ENCODE measurements at places on chromosomes 6 and 20.

- DNase-seq: no peak
Measured at GRCh38 chr20:46277602-46278001, 30.7 kb downstream of the CDH22 start.

GRCh38 chr6:6870921-6871320, 236.8 kb upstream of the RREB1 start:
- DNase-seq: no peak

DNA sequence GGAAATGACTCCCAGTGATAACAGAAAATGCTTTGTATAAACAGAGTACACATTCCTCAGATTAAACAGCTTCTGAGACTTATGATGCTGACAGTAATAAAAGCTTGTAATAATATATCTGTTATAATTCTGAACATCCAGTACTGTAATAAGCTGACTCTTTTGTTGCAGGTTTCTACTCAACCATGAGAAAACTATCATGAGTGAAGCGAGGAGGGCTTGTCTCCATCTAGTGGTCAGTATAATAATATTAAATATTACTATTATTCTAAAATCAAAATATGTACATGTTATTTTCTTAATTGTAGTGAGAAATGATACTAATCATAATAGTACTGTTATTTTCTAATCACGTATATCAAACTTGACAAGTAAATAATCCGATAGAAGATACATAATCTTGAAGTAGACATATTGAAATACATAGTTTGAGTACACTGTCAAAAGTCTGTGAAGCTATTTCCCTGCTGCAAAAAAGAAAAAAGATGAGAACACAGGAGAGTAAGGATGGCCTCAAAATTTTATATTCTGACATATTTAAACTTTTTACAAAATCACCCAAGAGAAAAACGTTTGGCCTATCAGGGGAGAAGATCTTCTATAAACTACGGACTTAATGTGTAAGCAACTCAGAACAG, 183.1 kb downstream of the MOXD1 start:
- DNase-seq: no peak

- no peak for DNase-seq
Measured at GRCh38 chr6:130708338-130708737, 118.9 kb upstream of the SMLR1 start.

- DNase-seq: peak; percentile 12
Measured at GRCh38 chr20:20277894-20278335, 90.0 kb upstream of the INSM1 start.

DNA sequence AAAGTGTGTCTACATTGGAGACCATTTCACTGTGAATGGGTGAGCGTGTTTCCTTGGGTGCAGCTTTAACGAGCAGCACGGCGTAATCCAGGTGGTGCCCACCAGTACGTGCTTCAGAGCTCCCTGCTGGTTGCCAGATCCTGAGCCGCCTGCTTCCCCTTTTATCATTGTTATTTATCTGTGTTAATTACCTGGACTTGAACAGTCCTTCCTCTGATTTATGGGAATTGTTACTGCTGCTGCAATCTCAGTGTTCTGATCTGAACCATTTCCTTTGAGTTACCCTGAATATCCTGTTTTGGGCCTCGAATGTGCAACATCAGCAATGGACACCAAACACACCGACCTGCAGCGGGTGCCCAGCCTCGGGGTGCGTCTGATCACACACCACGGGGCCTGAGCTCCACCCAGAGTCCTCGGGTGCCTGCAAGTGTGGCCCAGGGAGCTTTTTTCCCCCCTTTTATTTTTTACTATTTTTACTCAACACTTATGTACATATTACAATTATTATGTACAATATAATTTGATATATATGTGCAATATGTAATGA, 81.3 kb downstream of the RPP40 start:
- no peak for DNase-seq

- no peak for DNase-seq
Measured at GRCh38 chr6:30864325-30864724, 20.0 kb upstream of the DDR1 start.

- DNase-seq: no peak
Measured at GRCh38 chr6:148518511-148519156, 176.0 kb downstream of the SASH1 start.

- DNase-seq: peak; percentile 67
Measured at GRCh38 chr20:46031701-46032254, 2.8 kb downstream of the SLC12A5 start.

DNA sequence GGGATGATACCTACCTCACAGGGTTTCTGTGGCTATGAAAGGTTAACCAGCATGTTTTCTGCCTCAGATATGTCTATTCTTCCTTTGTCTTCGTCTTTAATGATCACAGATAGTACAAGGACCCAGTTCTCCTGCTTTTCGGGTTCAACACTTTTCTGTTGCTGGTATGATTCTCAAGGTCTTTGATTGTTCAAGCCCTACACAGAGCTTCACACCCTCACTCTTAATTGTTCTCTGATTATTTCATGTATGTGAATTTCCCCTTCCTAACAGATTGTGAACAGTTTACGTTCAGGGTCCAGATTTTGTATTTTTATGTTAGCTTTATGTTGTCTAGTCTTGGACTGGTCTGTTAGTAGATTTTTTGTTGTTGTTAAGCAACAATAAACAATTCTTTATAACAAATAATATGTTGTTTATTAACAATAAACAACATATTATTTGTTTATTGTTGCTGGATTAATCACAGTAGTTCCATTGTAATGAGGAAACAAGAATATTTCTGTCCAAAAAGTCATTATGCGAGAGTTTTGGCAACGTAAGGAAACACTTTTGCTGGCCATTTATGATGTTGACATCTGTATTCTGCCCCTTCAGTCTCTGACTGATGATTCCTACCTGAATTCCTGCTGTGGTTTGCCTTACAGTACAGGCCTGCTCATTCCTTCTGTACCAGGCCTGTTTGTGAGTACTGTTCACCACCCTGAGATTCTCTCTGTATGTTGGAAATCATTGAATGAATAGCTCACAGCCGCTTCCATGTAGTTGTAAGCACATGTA, 27.2 kb upstream of the TULP4 start:
- DNase-seq: no peak

GRCh38 chr6:12516070-12516469, 200.5 kb upstream of the PHACTR1 start:
- no peak for DNase-seq

- DNase-seq: no peak
Measured at GRCh38 chr6:129440691-129441090, 269.3 kb downstream of the ARHGAP18 start.

GRCh38 chr6:141110481-141110880, 1022.2 kb upstream of the GJE1 start:
- no peak for DNase-seq

- DNase-seq: no peak
Measured at GRCh38 chr20:52217689-52218395, 26.3 kb upstream of the ZFP64 start.

GRCh38 chr6:5855787-5856470, 150.8 kb downstream of the NRN1 start:
- DNase-seq: no peak

DNA sequence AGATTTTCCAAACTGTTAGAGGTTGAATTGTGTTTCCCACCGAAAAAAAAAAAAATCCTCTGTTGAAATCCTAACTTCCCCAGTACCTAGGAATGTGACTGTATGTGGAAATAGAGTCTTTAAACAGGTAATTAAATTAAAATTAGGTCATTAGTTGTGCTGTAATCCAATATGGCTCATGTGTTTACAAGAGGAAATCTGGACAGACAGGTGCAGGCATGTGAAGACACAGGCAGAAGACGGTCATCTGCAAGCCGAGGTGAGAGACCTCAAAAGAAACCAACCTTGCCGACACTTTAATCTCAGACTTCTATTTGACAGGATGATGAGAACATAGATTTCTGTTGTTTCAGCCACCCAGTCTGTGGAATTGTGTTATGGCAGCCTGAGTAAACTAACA, 28.6 kb upstream of the EZR start:
- DNase-seq: no peak

DNA sequence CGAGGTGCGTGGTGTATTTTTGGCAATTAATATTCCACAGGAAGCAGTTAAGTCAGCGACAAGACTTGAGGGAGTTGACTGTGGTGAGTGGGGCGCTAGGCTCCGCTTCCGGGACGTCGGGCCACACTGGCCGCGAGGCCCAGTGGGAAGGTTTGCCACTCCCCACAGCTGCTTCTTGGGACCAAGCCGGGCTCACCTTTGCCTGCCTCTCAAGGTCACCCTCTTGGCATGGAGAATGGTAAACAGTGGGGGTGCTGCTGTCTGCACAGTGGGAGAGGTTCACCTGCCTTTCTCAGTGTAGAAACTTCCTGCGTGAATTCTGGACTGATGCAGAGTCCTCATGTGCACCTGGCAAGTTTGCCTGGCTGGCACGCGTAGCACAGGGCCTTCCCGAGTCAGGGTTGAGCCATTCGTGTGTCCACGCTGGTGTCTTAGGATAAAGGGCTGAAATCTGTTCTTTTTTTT, 6.4 kb downstream of the OSBPL2 start:
- DNase-seq: no peak

DNA sequence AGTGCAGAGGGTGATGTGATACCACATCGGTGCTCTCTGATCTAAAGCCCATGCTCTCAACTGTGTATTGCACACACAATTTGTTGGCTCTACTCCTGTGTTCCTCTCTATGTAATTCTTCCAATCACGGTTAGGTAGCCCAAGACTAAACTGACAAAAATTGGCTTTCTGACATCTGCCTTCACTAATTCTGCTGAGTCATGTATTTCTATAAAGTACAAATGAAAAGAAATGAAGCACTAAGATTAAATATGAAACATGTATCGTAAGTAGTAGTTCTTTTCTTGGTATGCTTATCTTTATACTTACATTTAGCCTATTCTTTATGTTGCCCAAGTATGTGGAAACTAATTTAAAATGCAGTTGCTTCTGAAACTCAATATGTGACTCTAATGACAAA, 7.7 kb upstream of the MLIP start:
- no peak for DNase-seq

DNA sequence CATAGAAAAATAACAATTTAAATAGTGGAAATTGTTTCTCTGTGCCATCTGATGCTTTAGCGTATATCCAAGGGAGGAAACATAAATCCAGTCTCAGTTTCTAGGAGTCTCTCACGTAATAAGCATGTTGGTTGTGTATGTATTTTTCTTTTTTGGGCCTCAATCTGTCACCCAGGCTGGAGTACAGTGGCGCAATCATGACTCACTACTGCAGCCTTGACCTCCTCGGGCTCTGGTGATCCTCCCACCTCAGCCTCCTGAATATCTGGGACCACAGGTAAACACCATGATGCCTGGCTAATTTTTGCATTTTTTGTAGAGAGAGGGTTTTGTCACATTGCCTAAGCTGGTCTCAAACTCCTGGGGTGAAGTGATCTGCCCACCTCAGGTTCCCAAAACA, 78.6 kb upstream of the PLN start:
- no peak for DNase-seq

DNA sequence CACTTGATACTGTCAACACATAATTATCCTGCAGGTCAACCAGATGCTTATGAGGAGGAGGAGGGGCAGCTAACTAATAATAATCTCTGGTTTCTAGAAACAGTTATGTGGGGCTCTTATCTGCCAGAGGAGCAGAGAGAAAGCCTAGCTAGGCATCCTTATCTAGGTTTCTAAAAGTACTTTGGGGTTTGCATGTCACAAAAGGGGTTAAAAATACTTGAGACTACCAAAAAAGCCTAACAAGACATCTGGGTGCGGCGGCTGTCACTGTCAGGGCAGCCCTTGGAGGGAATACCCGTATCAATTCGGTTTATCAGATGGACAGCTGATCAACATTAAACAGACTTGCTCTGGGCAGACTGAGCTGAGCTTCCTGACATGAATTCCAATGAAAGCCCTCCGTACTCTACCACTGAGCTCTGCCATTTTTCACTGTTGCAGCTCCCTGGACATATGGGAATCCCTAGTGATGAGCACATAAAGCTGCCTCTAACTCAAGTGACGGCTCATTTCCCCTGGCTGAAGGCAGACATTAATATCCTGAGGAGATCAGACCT, 166.6 kb downstream of the PDSS2 start:
- DNase-seq: no peak

GRCh38 chr6:39152262-39152661, 37.3 kb upstream of the SAYSD1 start:
- DNase-seq: no peak

Data from NCI-H1092 (cell line).